Activated naive CD8-positive, alpha-beta T cell treated with anti-CD3 and anti-CD28 coated beads, Interleukin-2, amount 50 U/mL, for 24 hours (primary cell): ENCODE measurements at places on chromosomes 12 and 14.

DNA sequence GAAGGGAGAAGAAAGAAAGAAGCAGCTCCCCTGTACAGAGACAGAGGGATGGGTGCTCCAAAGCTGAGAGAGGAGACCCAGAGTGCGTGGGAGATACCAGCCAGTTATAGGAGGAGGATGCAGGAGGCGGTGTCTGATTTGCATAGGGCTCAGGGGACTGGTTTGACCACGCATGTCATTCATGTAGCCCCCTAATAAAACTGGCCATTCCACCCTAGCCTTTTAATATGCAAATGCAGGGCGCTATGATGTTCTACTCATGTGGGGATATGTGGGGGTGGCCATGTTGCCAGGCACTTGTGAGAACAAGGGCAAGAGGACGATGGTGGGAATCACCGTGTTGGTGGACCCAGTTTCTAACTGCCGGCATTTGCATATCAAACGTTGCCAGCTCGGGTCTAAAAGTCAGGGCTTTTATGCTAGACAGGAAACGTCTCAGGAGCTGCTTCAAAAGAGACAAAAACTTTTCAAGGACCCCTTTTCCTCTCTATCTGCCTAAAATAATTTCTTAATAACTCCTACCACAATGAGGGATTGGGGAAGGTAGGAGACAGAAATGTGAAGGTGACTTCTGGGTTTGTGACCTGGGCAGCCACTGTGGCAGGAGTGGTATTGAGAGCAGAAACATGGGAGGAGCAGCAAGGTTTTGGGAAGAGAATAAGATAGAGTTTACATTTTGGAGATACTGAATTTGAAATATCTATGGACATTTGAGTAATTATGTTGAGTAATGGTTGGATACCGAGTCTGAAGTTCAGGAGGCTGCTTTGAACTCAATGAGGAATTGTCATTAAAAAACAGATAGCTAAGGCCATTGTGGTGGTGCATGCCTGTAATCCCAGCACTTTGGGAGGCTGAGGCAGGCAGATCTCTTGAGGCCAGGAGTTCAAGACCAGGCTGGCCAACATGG lies 2.2 kb upstream of the ATXN3 start:
- peak; percentile 38 for DNase-seq
- H3K36me3 ChIP-seq = no peaks in the 10 kb centered on the region
- H3K4me1 ChIP-seq = peaks cover 36% of the 10 kb centered on the region
- peak overlapping the region; percentile 88 for H3K27ac ChIP-seq

- no peaks in the 10 kb centered on the region for H3K36me3 ChIP-seq
- peaks cover 13% of the 10 kb centered on the region for H3K4me1 ChIP-seq
- H3K4me3 ChIP-seq = no peak overlapping the region
Measured at GRCh38 chr14:102952276-102952675, 29.8 kb downstream of the AMN start.

DNA sequence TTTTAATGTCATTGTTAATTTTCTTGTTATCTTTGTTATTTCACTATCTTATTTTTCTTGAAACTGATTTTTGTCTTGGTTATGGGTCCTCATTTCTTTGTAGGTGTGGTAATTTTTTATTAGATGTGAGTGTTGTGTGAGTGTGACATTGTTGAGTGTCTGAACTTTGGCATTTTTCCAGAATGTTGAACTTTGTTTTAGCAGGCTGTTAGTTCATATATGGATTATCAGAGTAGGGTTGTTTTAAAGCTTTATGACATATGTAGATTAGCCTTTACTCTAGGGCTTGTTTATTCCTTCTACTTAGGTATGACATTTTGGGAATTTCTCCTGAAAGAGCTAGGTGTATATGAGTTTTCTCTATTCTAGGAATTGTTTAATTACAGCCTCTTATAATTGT lies 103.9 kb downstream of the ARID2 start:
- H3K27me3 ChIP-seq = no peaks in the 10 kb centered on the region
- no peak for DNase-seq
- no peaks in the 10 kb centered on the region for H3K4me1 ChIP-seq
- peaks cover 40% of the 10 kb centered on the region for H3K36me3 ChIP-seq
- H3K4me3 ChIP-seq = no peak overlapping the region
- H3K27ac ChIP-seq = no peak overlapping the region

DNA sequence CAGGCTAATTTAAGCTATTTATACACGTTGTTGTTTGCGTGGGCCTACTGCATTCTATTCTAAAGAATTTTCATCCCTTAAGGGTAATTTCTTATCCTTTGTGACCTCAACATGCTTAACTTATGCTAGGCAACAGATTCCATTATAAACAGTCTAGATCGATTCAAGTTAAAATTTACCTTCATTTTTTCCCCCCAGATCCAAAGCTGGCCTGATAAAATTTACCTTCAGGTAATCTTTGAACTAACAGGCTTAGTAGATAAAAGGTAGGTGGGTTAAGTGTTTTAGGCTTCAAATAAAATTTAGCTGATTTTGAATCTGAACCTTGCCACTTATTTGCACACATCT lies 389 bp upstream of the CCNB1IP1 start:
- H3K27ac ChIP-seq = peak overlapping the region; percentile 89
- peak overlapping the region; percentile 95 for H3K4me3 ChIP-seq
- no peaks in the 10 kb centered on the region for H3K27me3 ChIP-seq
- no peak for DNase-seq

- H3K27me3 ChIP-seq = no peaks in the 10 kb centered on the region
- no peaks in the 10 kb centered on the region for H3K4me1 ChIP-seq
- no peak overlapping the region for H3K27ac ChIP-seq
- no peaks in the 10 kb centered on the region for H3K36me3 ChIP-seq
- DNase-seq = no peak
Measured at GRCh38 chr14:89813617-89814031, 140.9 kb downstream of the EFCAB11 start.

DNA sequence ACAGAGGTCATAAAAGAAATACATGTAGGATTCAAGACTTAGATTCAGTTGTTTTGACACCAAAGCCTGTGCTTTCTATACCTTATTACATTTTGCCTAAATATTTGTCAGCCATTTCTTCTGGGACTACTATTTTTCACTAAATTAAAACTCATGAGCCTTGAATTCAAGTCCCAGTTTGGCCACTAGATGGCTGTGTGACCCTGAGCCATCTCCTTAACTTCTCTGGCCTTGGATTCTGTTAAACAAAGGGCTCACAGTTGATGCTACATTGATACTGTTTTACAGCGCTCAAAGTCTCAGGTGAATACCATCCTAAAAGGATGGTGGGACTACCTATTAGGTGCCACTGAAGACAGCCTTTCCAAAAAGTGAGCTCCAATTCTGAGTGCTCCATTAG lies 39.6 kb upstream of the CCDC198 start:
- H3K27ac ChIP-seq = no peak overlapping the region
- no peak overlapping the region for H3K4me3 ChIP-seq
- peak; percentile 8 for DNase-seq
- H3K36me3 ChIP-seq = no peaks in the 10 kb centered on the region

GRCh38 chr12:6768437-6768914 lies 2.3 kb downstream of the PTMS start:
- DNase-seq = no peak
- H3K36me3 ChIP-seq = peaks cover 11% of the 10 kb centered on the region
- peak overlapping the region; percentile 55 for H3K27ac ChIP-seq

DNA sequence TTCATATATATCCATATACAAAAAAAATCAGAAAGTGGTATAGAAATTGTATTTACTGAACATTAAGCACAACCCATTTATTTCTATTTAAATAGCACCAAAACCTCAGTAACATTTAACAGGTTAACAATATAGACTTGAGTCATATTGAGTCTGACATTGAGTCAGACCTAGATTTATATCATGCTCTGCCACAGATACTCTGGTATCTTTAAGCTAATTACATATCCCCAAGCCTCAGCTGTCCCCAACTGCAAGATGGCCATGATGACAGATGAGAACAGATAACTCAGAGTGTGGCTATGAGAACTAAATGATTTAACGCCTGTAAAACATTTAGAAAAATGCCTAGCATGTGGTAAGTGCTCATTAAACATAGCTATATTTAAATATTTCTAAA lies 40.3 kb downstream of the IFNG start:
- no peaks in the 10 kb centered on the region for H3K27me3 ChIP-seq
- DNase-seq = no peak
- H3K36me3 ChIP-seq = no peaks in the 10 kb centered on the region
- H3K4me1 ChIP-seq = peaks cover 27% of the 10 kb centered on the region

DNA sequence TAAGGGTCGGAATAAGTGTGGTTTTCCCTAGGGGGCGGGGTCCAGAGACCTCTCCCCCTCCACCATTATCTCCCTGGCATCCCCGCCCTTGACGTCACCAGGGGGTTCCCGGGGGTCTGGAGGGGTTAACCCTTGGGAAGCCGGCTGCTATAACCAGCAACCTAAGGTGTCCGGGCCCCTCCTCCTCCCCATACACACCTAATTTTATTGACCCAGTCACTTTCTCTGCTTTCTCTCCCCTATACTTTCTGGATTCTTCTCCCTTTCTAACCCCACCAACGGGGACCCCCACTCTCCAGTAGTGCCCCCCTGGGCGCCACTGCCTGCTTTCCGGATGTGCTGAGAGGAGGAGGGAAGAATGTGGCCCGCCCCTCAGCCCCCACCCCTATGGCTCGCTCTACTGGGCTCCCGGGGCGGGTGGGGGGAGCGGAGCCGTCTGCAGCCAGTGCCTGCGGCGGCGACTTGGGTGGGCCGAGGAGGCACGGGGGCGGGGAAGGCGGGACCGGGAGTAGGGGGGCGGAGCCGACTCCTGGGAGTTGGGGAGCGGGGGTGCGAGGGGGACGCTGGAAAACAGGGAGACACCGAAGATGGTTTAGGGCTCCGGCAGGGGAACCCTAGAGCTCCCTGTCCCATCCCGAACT lies 1.8 kb downstream of the GLI1 start:
- no peaks in the 10 kb centered on the region for H3K36me3 ChIP-seq
- H3K4me3 ChIP-seq = peak overlapping the region; percentile 84
- H3K27me3 ChIP-seq = peaks cover 6% of the 10 kb centered on the region
- no peak overlapping the region for H3K27ac ChIP-seq
- H3K4me1 ChIP-seq = peaks cover 54% of the 10 kb centered on the region
- DNase-seq = peak; percentile 63

- no peak for DNase-seq
- H3K36me3 ChIP-seq = no peaks in the 10 kb centered on the region
- H3K27ac ChIP-seq = no peak overlapping the region
- H3K27me3 ChIP-seq = peaks cover 17% of the 10 kb centered on the region
- H3K4me3 ChIP-seq = peak overlapping the region; percentile 12
- peaks cover 29% of the 10 kb centered on the region for H3K4me1 ChIP-seq
Measured at GRCh38 chr14:61279082-61279481, 2.1 kb downstream of the TMEM30B start.

DNA sequence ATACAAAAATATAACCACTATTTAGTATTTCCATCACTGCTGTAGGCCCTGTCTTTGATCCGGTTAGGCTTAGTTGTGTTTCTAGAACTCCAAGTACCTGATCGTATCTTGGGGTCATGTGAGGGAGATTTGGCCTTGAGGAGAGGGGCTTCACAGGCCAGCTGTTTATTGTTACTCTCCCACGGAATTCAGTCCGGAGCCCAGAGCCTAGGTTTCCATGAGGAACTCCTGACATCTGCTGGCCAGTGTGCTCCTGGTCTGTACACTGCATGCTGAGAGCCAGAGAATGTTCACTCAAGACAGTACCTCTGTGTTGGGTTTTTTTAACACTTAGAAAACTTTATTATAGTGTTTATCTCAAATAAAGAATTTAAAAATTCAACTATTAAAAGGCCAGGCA lies 341.0 kb upstream of the TMEM132C start:
- H3K36me3 ChIP-seq = no peaks in the 10 kb centered on the region
- no peak overlapping the region for H3K27ac ChIP-seq
- no peaks in the 10 kb centered on the region for H3K4me1 ChIP-seq

DNA sequence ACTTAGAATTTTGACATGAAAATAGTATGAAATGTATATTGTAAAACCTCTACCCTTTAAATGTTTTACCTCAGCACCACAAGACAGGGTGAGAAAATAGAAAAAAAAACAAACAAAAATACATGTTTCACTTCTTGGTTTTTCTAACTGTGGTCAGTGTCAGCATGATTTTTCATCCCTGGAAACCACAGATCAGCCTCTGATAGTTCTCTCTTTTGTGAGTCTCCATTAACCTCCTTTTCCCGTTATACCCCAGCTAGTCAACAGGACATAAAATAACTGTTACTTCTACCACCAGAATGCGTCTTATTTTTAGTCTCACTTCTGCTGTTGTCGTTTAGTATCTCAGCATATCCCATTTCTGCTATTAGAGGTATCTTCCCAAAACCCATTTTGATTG lies 48.3 kb upstream of the KCNMB4 start:
- H3K36me3 ChIP-seq = peaks cover 18% of the 10 kb centered on the region
- H3K4me1 ChIP-seq = peaks cover 30% of the 10 kb centered on the region
- H3K27me3 ChIP-seq = no peaks in the 10 kb centered on the region
- DNase-seq = no peak
- H3K27ac ChIP-seq = peak overlapping the region; percentile 52
- no peak overlapping the region for H3K4me3 ChIP-seq

GRCh38 chr12:6584293-6584692 lies 16.2 kb upstream of the NOP2 start:
- H3K4me3 ChIP-seq = no peak overlapping the region
- H3K4me1 ChIP-seq = no peaks in the 10 kb centered on the region
- H3K36me3 ChIP-seq = peaks cover 66% of the 10 kb centered on the region
- DNase-seq = no peak
- no peak overlapping the region for H3K27ac ChIP-seq

- no peaks in the 10 kb centered on the region for H3K4me1 ChIP-seq
- no peaks in the 10 kb centered on the region for H3K36me3 ChIP-seq
- peaks cover 18% of the 10 kb centered on the region for H3K27me3 ChIP-seq
- no peak overlapping the region for H3K27ac ChIP-seq
- DNase-seq = peak; percentile 72
- H3K4me3 ChIP-seq = no peak overlapping the region
Measured at GRCh38 chr14:106564058-106564643, 1037.8 kb downstream of the TMEM121 start.

DNA sequence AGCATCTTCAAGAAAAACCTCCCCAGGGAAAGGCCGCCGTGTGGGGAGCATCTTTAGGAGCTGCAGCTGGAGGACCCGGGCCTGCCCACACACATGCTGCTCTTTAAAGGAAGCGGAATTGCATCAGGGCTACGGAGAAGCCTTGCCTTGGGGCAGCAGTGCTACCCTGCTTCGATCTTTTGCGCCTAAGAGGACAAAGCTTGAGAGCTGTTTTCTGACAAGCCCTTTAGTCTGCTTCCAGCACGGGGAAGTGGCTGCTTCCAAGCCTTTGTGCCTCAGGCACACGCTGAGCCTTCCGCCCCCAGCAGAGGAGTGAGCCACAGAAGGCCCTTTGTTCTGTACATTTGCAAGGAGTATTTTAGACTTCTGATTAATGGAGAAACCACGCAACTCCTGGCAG lies 31.5 kb downstream of the COA8 start:
- H3K4me1 ChIP-seq = no peaks in the 10 kb centered on the region
- no peak overlapping the region for H3K4me3 ChIP-seq
- DNase-seq = no peak
- no peak overlapping the region for H3K27ac ChIP-seq
- no peaks in the 10 kb centered on the region for H3K27me3 ChIP-seq

GRCh38 chr12:124277394-124278241 lies 17.3 kb upstream of the RFLNA start:
- no peaks in the 10 kb centered on the region for H3K36me3 ChIP-seq
- DNase-seq = no peak
- peaks cover 6% of the 10 kb centered on the region for H3K4me1 ChIP-seq
- H3K27ac ChIP-seq = no peak overlapping the region

- no peaks in the 10 kb centered on the region for H3K27me3 ChIP-seq
- no peaks in the 10 kb centered on the region for H3K36me3 ChIP-seq
- H3K4me3 ChIP-seq = no peak overlapping the region
- DNase-seq = no peak
- H3K4me1 ChIP-seq = no peaks in the 10 kb centered on the region
Measured at GRCh38 chr14:45673420-45673819, 420.4 kb upstream of the MIS18BP1 start.
